Germinal center (tissue), 1 donor: ENCODE measurements at places on chromosomes 1 and 21.

GRCh38 chr1:51192213-51192843 is 43.7 kb upstream of the RNF11 start:
- DNase-seq, result peak; percentile 22

GRCh38 chr1:223429313-223429731 is 36.1 kb downstream of the CCDC185 start:
- DNase-seq, result no peak

GRCh38 chr1:39933956-39934941 is 20.7 kb upstream of the MFSD2A start:
- DNase-seq, result no peak

GRCh38 chr1:229625915-229626831 is at the start of the genes TAF5L and URB2:
TAF5L (minus strand) TSS chr1:229626122; CDS start chr1:229614482, 11,640 bp downstream.
URB2 (plus strand) TSS chr1:229626247; CDS start chr1:229627634, 1,387 bp downstream.
- peak; percentile 94 for DNase-seq

DNA sequence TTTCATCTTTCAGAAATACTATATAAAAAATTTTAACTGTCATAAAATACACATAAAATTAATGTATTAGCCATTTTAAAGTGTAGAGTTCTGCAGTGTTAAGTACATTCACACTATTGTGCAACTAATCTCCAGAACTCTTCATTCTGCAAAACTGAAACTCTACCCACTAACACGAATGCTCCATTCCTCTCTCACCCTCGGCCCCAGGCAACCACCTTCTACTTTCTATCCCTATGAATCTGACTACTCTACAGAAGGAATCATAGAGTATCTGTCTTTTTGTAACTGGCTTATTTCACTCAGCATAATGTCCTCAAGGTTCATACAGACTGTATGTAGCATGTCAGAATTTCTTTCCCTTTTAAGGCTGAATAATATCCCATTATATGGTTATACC is 43.4 kb downstream of the LTN1 start:
- no peak for DNase-seq

DNA sequence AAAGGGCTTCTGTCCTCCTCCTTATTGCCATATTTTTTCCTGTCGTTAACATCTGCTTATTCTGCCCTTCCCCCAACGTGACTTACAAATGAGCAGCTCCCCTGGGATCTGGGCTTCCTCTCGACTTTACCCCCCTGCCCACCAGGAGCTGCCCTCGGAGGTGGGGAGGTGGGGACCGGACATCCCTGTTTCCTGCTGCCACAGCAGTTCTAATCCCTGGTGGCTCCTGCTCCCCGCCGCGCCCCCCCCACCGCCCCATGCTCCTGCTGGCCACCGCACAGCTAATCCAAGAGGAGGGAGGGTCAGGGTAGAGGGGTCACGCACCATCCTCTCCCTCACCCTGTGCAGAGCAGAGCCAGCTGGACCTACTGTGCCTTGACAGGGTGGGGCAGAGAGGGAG is 4.4 kb upstream of the SLC27A3 start:
- no peak for DNase-seq

DNA sequence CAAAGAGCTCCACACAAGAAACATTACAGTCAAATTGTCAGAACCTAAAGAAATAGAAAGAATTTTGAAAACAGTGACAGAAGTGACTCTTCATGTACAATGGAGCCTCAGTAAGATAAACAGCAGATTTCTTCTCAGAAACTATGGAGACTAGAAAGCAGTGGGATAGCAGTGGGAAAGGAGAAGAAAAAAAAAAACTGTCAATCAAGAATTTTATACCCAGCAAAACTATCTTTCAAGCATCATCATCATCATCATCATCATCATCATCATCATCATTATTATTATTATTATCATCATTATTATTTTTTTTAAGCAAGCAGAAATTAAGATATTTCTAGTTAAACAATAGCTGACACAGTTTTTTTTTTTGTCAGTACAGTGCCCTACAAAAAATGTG is 24.2 kb downstream of the CEP170 start:
- DNase-seq, result no peak

- DNase-seq, result no peak
Observed at GRCh38 chr1:46690931-46691421, 19.3 kb downstream of the TEX38 start.

- peak; percentile 34 for DNase-seq
Observed at GRCh38 chr1:113978863-113979702, at the start of gene OLFML3. OLFML3 (plus strand) TSS chr1:113979474; CDS start chr1:113979517, 43 bp downstream.

DNA sequence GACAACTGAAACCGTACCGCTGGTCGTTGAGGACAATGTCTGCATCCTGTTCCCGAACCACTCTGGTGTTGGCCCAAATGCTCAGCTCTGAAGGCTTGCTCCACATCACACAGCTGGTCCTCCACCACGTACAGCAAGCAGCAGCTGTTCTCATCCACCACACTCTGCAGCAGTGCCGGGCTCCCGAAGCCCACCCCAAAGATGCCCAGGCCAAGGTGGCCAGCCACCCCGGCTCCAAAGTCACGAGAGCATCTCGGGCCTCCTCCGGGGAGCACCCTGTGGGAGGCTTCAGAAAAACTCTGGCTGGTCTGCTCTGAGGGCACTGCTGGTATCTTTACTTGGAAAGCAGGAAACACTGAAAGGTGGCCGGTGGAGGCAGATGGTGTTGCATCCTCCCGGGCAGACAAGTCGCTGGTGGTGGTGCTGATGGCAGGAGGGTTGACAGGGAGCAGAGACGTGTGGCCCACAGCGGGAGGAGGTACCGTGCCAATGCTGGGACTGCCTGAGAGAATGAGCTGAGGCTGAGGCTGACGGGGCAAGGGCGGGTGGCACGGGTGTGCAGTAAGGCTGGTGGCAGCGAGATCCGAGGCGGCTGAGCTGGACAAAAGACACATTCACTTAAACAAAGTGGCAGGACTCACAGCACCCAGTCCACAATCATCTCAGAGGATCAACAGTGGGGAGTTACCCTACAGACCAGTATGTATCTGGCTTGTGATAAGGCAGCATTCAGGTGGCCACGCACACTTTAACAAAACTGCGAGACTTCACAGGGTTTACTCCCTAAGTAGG is 6.5 kb upstream of the CCDC27 start:
- no peak for DNase-seq

GRCh38 chr1:119010201-119010600 is 22.1 kb upstream of the TBX15 start:
- no peak for DNase-seq

- DNase-seq, result no peak
Observed at GRCh38 chr21:46626536-46626935, 8.9 kb upstream of the PRMT2 start.

DNA sequence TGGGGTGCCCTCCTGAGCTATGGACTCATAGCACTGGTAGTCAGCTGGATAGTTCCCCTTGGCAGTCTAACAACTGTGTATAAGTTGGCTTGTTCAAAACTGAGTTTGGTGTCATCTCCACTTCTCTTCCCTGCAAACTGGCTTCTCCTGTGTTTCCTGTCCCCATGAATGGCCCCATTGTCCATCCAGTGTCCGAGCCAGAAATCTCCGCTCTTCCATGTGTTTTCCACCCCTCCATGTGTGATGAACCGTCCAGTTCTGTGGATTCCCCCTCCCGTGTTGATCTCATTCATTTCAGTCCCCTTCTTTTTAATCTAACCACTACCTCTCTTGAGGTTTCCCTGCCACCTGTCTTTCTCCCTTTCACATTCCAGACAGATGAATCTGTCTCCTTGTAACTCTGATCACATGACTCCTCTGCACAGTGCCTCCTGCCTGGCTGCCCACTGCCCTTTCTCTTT is 195.7 kb downstream of the ROR1 start:
- no peak for DNase-seq

DNA sequence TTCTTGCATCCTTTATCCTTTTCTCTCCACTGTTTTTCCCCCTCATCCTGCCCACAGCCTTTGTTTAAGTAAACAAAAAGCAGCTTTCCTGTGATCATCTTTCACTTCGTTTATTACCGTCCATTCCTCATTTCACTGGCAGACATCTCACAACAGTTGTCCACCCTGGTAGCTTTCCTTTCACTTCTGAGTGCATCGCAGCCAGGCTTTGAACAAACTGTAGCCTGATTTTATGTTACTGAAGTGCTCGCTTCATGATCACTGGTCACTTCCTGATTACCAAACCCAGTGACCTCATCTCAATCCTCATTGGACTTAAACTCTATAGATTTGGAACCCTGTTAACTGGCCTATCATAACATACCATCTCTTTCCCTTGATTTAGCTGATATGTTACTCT is 67.7 kb downstream of the SDCCAG8 start:
- DNase-seq, result no peak

GRCh38 chr21:34914239-34914638 is 134.9 kb downstream of the RUNX1 start:
- no peak for DNase-seq

DNA sequence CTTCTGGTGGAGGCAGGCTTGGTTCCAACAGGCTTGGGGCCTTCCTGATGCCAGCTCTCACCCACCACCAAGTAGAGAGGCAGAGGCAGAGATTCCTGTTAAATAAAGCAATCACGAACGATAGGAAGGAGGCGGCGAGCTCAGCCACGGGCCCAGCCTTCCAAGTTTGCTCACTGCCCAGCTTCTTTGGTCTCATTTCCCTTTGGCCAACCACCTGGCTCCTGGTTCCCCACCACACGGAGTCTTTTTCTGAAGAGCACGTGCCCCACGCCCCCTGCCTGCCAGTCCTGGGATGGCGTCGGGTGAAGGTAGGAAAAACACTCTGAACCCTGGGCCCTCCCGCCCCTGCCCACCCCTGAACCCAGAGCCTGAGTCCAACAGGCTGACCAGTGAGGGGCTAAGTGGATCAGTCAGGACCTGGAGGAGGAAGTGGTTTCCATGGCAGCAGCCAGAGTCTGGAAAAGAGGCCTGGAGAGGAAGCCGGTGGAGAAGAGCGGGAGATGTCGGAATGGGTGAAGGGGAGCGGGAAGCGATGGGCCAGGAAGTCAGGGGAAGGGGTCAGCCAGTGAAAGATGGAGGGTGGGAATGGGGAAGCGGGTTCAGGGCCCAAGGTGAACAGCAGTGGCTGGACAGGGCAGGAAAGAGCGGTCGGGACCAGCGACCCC is 158.2 kb upstream of the KLHDC7A start:
- peak; percentile 62 for DNase-seq

GRCh38 chr21:38170704-38171682 is 85.8 kb upstream of the KCNJ15 start:
- DNase-seq, result no peak
